Hypothalamus (tissue), 51 donors: ENCODE measurements at places on chromosomes 5 and 9.

DNA sequence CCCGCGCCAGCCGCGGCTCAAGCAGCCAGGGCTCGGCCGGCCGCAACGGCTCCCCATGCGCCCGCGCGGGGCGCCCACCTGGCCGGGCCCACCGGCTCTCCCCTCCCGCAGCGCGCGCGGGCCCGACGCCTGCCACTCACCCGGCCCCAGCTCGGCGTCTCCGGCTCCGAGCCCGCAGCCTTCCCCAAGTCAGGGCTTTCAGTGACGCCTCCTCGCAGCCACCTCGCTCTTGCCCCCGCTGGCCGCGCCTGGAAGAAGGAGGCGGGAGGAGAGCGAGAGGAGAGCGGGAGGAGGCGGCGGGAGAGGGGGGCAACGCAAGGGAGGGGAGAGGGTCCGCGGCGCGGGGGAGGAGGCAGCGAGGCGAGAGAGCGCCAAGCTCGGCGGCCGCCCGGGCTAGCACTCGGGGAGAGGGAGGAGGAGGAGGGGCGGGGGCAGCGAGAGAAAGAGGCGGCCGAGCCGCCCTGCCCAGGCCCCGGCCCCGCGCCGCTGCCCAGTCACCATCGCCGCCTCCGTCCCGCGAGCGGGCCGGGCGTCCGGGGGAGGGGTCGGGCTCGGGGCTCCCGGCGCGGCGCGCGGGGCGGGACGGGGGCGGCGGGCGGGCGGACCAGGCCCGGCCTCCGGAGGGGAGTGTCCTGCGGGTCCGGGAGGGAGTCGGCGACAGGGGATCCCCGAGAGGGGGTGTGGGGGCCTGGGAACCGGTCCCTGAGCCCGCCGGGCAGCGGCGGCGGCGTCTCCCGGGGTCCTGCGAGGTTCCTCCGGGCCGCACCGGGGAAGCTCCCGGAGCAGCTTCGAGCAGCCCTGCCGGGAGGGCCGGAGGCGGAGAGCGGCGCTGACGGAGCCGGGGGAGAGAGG, at the start of gene LHFPL2:
LHFPL2 (minus strand) TSS at position 414 of the 852 bp plus-strand sequence. CDS start 138,559 bp downstream, outside the sequence.
- peak; percentile 69 for DNase-seq

- peak; percentile 10 for DNase-seq
Observed at GRCh38 chr5:162068412-162068811, 839 bp downstream of the GABRG2 start.

GRCh38 chr5:95327211-95327610, 42.3 kb upstream of the MCTP1 start:
- DNase-seq = no peak

- no peak for DNase-seq
Observed at GRCh38 chr5:97929383-97929782, 746.3 kb upstream of the RIOK2 start.

DNA sequence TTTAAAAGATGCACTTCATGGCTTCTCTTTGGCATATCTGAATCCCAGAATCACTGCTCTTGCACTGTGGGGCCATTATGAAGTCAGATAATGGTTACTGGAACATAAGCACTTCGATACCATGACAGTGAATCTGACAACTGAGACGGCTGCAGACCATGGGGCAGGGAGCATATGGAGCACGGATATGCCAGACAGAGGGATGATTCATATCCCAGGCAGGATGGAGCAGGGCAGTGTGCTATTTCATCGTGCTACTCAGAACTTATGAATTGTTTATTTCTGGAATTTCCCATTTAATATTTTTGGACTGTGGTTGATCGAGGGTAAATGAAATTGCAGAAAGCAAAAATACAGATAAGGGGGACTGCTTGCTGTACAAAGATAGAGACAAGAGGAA, 145.0 kb downstream of the EGFLAM start:
- DNase-seq = no peak

DNA sequence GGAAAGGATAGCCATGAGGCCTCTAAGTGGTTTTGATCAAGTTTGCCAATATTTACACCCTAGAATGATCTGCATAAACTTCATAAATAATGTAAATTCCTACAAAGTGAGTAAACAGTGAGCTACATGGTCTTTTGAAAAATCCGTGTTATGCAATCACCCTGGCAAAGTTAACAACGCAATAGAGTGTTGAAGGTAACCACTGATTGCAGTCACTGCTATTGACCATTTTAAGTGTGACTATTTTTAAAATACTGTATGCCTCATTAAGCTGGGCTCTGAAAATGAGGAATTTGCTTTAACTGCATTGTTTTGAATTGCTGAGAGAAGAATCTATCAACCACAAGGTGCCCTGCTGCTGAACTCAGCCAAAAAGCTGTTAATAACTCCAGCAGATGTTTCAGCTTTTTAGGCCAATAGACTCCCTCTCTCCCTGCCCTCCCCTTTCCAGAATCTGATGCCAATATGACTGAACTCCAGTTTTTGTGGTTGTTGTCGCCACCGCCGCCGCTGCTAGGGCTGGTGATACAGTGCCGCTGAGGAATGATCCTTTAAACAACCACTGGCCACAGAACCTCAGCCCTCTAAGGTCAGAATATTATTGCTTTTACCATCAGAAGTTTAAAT, 35.3 kb upstream of the SMARCA2 start:
- no peak for DNase-seq

- no peak for DNase-seq
Observed at GRCh38 chr5:161546470-161547301, at the start of gene GABRB2. Gene GABRB2, minus strand, starts transcription at chr5:161546725. Its CDS starts 82 bp downstream, at chr5:161546643.

GRCh38 chr9:134272302-134273023, 53.8 kb upstream of the RXRA start:
- no peak for DNase-seq

DNA sequence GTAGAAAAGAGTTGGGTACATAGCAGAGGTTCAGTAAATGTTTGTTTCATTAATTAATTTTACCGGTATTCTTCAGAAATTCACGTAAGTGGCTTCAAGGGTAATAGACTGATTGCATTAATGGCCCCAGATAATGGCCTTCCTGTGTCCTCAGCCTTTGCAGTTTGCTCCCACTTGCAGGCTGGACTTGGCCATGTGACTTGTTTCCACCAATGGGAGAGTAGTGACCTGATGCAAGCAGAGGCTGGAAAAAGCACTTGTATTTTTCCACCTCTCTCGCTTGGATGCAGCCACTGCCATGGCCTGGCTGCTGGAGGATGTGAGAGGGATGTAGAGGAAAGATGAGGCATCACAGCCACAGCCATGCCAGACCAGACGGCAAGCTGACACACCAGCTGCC, 480.9 kb downstream of the CDK5RAP2 start:
- no peak for DNase-seq

DNA sequence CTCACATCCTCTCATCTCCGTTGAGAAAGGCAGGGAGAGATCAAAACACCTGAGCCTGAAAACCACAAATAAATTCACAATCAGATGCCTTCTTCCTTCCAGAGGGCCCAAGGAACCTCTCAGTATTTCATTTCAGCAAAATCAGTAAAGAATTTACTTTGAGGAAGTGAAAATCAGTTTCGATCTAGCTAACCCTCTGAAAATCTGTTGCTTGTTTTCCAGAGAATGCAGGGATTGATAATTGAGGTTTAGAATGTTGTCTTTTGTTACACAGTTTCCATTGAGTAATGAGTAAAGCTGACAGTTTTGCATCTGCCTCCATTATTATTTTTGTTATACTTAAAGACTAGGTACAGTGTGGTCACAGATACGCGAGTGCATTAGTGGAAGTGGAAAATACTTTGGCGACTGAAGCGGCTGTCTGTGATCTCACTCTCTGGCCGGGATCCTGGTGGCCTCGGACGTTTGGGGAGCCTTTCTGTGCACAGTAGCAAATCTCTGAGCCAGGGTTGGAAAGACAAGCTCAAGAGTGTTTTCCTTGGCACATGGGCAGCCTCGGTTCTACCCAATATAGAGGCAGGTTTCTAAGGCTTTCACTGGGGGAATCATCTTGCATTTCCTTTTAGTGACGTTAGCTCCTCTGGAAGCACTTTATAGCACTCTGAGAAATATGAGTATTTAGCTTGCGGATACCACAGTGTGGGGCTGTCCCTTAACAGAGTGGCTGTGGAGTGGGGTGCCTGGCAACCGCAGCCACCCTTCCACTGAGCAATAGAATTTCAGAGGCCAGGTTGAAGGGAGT, 32.2 kb upstream of the ANGPTL2 start:
- no peak for DNase-seq

DNA sequence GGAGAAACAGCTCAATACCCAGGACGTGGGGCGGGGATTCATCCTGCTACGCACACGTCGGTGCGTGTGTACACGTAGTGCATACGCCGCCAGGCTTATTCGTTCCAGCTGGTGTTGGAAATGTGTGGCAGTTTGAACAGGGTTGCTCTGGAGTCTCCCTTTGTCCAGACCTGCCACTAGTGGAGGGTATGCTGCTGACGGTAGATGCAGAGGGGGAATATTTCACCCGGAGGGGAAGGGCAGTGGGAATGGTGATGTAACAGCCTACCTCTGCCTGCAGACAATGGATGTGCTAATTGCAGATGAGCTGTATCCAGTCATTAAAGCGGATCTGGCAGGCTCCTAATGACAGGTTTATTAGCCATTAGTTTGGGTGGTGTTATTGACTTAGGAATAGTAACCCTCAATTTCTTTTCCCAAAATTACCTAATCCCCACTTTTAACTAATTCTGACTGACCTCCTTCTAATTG, 142.7 kb downstream of the PAX5 start:
- no peak for DNase-seq

DNA sequence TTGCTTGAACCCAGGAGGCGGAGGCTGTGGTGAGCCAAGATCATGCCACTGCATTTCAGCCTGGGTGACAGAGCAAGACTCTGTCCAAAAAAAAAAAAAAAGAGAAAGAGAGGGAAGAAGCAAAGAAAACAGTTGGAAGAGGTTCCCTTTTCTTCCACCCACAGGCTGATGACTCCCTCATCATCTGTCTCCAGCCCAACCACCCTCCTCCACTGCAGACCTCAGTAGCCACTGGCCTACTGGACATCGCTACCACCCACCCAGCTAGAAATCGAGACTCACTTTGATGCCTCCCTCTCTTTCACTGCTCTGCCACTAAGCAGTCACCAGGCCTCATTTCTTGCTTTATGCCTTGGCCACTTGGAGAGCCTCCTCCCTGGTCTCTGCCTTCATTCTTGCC, 71.2 kb downstream of the NIPSNAP3B start:
- DNase-seq = no peak

DNA sequence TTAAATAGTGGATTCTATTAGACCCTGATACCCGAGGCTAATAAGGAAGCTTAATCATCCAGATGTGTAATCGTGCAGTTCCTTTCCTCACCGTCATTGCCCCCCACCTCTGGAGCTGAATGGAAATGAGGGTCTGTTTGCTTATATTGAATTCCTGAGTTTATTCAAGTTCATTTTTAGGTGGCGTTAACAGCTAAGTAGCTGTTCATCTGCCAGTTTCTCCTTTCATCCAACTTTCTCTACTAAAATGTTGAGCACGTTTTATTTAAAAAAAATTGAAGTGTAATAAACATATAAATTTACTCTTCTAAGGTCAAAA, 291.0 kb downstream of the DOCK8 start:
- DNase-seq = no peak
